ENCODE measurements at places on chromosomes 7 and 10.

DNA sequence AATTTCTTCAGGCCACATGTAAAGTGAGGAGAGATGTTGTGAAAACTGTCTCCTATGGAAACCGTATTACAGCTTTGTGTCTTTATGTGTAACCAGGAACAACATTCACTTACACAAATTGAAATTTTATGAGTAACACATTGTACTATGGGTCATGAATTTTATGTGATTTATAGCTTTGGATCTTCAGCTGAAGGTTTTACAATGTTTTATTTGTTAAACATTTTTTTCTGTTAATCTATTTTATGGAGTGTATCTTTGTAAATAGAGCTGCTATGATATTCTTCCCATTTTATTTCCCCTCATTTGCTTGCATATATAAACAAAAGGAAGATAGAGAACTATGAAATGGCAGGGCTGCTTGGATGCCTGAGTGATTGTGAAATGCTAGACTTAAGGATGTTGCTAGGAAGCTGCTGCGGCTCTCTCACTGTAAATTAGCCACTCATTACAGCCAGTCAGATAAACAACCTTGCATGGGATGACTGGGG is 104.5 kb upstream of the PCLO start:
- H3K27ac ChIP-seq, result no peak overlapping the region
- H3K4me3 ChIP-seq, result no peak overlapping the region
- H3K4me1 ChIP-seq, result no peaks in the 10 kb centered on the region
- no peak for DNase-seq
- no peaks in the 10 kb centered on the region for H3K27me3 ChIP-seq

- H3K27ac ChIP-seq, result no peak overlapping the region
- H3K4me1 ChIP-seq, result no peaks in the 10 kb centered on the region
- H3K27me3 ChIP-seq, result no peaks in the 10 kb centered on the region
- H3K36me3 ChIP-seq, result no peaks in the 10 kb centered on the region
- no peak for DNase-seq
Measured at GRCh38 chr7:134155206-134155605, 28.1 kb downstream of the LRGUK start.

- no peaks in the 10 kb centered on the region for H3K27me3 ChIP-seq
- H3K4me3 ChIP-seq, result no peak overlapping the region
- no peak overlapping the region for H3K27ac ChIP-seq
- H3K36me3 ChIP-seq, result peaks cover 3% of the 10 kb centered on the region
- no peak for DNase-seq
- H3K4me1 ChIP-seq, result no peaks in the 10 kb centered on the region
Measured at GRCh38 chr10:102726274-102726673, 11.8 kb downstream of the SFXN2 start.

GRCh38 chr7:37344886-37345579 is 103.6 kb downstream of the ELMO1 start:
- no peak overlapping the region for H3K4me3 ChIP-seq
- peaks cover 58% of the 10 kb centered on the region for H3K4me1 ChIP-seq
- no peaks in the 10 kb centered on the region for H3K36me3 ChIP-seq
- H3K27me3 ChIP-seq, result no peaks in the 10 kb centered on the region
- H3K27ac ChIP-seq, result no peak overlapping the region

DNA sequence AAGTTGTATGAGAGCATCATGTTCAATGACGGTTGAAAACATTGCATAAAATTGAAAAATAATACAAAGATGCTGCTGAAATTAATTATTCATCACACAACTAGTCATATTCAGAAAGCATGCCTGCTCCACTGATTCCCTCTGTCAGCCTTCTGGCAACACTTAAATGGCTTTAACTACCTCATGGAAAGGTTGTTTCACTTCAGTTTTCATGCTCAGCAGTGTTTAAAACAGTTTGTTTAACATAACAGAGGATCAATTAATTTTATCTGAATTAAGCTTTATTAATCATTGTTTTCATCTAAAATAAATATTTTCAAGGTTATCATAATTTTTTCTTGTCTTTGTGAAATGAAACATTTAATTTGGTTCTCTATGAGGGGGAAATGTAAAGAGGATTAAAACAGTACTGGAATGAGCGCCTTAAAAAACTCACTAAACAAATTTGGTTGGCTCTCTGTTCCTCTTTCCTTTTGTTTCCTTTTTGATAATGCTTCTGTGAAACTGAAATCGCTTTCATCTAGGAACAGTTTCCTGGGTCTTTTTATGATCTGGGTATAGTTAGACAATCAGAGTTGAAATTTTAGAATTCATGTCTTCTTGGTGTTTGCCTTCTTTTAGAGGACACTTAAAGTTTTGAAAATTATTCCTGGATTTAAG is 427.4 kb downstream of the SH2D4B start:
- H3K27me3 ChIP-seq, result no peaks in the 10 kb centered on the region
- no peak for DNase-seq
- no peaks in the 10 kb centered on the region for H3K4me1 ChIP-seq
- H3K27ac ChIP-seq, result no peak overlapping the region
- H3K36me3 ChIP-seq, result no peaks in the 10 kb centered on the region

DNA sequence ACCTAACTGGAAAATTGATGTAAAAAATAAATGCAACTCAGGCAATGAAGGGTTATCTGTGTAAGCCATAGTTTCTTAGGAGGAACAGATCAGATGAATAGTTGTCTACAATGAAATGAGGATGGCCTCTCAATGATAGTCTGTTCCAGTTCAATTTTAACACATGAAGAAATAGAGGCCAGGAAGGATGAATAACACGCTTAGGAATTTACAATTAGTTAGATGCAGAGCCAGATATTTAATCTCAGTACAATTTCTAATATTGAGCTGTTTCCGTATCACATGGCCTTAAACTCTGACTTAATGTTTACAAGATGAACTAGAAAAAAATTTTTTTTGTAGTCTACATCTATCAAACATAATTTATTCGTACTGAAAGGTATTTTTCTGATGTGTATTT is 176.6 kb downstream of the GALNT11 start:
- DNase-seq, result no peak
- no peak overlapping the region for H3K4me3 ChIP-seq
- H3K27ac ChIP-seq, result no peak overlapping the region
- H3K36me3 ChIP-seq, result peaks cover 5% of the 10 kb centered on the region
- no peaks in the 10 kb centered on the region for H3K27me3 ChIP-seq
- no peaks in the 10 kb centered on the region for H3K4me1 ChIP-seq
